ENCODE measurements at places on chromosomes 7 and 10.

- DNase-seq = no peak
Measured at GRCh38 chr7:35700865-35701264, 5.9 kb upstream of the HERPUD2 start.

- peak; percentile 54 for DNase-seq
Measured at GRCh38 chr10:72087392-72087968, 871 bp downstream of the SPOCK2 start.

DNA sequence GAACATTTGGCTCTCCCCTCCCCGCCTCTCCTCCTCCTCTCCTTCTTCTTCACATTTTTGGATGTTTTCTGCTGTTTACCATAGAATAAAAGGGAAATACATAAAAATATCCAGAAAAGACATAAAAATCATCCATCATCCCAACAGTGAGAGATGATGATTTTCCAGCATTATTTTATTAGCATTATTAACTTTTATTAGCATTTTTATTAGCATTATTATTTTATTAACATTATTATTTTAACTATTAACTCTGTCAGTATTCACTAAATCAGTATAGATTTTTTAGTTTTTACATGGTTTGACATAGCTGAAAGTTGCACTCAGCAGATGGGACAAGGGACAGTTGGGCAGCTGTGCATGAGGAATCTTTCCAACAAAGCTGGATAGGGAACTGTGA, 16.2 kb upstream of the SLC35B4 start:
- DNase-seq = no peak

DNA sequence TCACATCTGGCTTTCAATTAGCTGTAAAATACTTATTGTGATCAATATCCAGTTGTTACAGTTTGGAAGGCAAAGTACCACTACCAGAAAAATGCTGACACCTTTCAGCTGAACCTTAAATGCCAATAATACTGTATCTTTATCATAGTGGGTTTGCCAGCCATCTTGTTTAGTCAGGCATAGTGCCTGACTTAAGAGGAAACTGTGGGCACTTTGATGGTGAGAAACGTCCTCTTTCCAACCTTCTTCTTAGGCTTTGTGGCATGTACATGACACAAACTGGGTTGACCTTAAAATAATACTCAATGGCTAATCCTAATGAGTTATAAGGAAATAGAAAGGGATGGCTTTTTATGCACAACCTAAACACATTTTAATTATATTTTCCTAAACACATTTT, 52.3 kb upstream of the PRR15 start:
- no peak for DNase-seq

DNA sequence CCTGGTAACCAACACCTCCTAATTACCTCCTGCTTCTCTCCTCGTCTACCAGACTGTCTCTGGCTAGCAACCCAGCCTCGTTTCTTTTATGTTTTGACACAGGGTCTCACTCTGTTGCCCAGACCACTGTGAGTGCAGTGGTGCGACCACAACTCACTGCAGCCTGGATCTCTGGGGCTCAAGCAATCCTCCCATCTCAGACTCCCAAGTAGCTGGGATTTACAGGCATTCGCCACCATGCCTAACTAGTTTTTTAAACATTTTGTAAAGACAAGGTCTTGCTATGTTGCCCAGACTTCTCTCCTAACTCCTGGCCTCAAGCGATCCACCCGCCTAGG, 10.2 kb downstream of the TNRC18 start:
- no peak for DNase-seq

DNA sequence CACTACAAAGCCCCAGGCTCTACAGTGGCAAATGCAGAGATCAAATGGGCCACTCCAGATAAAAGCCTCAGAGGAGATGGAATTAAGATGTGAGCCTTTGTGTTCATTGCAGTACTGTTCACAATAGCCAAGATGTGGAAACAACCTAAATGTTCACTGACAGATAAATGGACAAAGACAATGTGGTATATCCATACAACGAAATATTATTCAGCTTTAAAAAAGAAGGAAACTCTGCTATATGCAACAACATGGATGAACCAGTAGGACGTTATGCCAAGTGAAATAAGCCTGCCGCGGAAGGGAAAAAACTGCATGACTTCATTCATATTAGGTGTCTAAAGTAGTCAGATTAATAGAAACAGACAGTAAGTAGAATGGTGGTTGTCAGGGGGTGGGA, 170.5 kb upstream of the TBX20 start:
- DNase-seq = no peak

GRCh38 chr10:7942859-7943258, 111.6 kb upstream of the GATA3 start:
- DNase-seq = no peak

DNA sequence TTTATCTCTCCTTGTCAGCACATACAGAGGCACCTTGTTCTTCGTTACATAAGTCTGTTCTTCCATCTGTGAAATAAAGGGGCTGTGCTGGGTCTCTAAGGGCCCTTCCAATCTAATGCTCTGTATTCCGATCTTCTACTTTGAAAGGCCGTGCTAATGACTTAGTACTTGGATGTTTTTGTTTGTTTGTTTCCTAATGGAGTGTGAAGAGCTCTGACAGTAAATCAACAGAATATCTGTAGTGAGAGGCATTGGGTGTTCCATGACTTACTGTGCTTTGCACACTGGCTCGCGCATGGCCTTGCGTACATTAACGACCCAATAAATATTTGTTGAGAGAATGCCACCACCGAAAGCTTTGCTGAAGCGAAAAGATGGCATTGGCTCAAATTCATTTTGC, 162.1 kb downstream of the CHN2 start:
- DNase-seq = no peak

- no peak for DNase-seq
Measured at GRCh38 chr7:155930061-155930460, 117.8 kb upstream of the SHH start.

GRCh38 chr7:1567049-1567771, 2.6 kb downstream of the PSMG3 start:
- no peak for DNase-seq

- no peak for DNase-seq
Measured at GRCh38 chr10:101208543-101208942, 20.7 kb downstream of the LBX1 start.

DNA sequence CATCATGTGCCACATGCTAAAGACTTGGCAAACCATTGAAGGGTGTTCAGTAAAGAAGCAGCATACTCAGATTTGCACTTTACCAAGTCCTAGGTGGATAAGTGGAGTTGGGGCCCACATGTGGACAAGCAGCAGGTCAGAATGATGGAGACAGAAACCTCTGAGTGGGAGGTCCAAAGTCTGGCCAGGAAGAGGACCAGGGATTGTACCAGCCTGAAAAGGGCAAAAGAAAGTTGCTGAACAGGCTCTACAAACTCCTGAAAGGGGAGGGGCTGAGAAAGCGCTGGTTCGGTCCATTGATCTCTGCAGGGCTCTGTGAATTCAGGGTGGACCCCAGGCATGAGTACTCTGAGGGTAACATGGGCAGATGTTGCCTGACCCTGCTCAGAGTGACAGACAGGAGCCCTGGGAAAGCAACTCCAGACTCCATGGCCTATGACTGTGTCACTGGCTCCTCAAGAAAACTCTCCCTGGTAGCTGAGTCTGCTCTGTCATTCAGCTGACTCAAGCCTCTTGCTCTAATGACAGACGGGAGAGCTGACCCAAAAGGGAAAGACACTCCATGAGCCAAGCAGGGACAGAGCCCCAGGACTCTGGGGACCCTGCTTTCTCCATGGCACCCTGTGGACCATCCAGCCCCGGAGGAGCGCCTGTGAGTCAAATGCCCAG, 68.5 kb downstream of the TBXAS1 start:
- DNase-seq = no peak

DNA sequence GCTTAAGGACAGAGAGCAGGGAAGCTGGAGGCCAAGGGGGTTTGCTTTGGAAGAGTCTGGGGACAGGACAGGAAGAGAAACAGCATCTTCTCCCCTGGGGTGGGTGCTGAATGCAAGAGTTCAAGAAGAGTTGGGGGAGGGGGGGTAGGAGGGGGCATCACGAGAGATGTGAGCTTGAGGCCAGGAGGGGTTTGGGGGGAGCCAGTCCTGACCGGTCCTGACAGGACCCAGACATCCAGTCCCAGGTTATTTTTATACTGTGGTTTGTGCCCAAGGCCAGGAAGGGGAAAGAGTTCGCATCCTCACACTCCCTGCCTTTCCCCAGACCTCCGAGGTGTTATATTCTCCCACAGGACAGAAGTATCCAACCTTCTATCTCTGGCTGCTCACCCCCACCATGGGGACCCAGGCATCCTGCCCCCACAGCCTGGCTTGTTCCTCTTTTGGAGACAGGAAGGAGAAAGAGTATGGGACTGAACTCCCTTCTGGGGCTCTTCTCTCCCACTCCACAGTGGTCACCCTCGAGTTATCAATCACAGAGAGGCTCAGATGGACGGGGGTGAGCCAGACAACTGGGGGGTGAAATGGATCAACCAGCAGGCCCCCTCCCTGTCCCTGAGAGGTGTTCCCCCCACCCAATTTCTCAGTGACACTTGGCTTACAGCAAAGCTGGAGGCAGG, 2.8 kb downstream of the TSC22D4 start:
- DNase-seq = no peak

DNA sequence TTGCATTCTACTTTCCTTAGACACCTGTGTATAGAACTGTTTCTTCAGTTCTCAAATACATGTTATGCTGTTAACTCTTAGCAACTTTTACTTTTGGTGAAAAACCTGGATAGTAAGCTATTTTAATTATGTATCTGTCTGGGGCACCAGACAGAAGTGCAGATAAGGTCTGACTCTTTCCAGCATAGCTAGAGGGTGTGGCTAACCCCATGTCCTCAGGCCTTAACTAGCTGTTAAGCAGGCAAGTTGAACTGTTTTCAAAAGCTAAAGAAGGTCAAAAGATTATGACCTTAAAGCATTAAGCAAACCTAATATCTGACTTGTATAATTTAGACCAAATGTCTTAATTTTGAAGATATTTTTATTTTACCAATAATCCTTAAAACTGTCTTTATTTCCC, 45.1 kb upstream of the INHBA start:
- no peak for DNase-seq

- no peak for DNase-seq
Measured at GRCh38 chr7:136293272-136293671, 316.1 kb upstream of the MTPN start.

DNA sequence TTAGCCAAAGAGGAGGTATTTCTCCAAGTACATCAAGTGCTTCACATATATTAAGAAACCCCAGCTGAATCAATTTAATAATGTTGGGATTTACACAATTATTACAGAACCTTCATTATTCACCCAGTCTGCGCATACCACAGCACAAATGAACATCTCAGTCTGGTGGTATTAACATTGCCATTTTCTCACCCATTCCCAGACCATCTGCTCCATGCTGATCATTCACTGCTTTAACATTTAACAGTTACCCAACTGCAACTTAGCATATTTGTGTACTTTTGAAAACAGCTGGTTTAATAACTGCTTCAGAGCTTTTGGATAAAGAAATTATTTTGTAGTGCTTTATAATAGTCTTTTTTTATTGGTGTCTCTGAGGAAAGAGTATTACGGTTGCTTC, 1072.1 kb downstream of the NXPH1 start:
- no peak for DNase-seq

GRCh38 chr7:129332254-129333035, 101.8 kb upstream of the STRIP2 start:
- DNase-seq = no peak

GRCh38 chr7:102439963-102440795, 6.8 kb downstream of the ORAI2 start:
- DNase-seq = no peak

DNA sequence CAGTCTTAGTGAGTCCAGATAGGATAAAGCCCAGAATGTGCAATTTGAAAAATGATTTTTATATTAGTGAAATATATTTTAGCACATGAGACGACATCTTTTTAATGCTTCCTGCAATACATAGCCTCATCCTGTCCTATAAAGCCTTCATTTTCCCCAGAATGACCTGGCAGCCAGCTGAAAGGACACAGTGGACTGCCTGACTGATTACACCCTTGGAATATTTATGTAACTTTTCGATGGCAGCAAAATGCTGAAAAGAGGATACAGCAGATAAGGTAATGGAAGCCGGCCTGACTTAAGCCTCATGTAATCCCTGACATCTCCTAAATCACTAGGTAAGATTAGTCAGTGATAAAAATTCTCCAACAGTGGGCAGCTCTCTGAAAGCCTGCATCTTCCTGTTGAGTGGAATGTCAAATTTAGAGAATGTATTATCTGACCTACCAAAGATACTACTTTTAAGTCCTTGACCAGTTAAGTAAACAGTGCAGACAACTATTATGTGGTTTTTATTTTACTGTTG, 210.7 kb upstream of the STEAP1 start:
- no peak for DNase-seq

- DNase-seq = no peak
Measured at GRCh38 chr7:132218876-132219275, 357.4 kb downstream of the PLXNA4 start.

GRCh38 chr7:144761493-144761892, 74.4 kb downstream of the TPK1 start:
- no peak for DNase-seq

GRCh38 chr7:151814400-151815009, 62.4 kb downstream of the PRKAG2 start:
- no peak for DNase-seq

- no peak for DNase-seq
Measured at GRCh38 chr10:57049096-57049495, 688.0 kb upstream of the ZWINT start.

DNA sequence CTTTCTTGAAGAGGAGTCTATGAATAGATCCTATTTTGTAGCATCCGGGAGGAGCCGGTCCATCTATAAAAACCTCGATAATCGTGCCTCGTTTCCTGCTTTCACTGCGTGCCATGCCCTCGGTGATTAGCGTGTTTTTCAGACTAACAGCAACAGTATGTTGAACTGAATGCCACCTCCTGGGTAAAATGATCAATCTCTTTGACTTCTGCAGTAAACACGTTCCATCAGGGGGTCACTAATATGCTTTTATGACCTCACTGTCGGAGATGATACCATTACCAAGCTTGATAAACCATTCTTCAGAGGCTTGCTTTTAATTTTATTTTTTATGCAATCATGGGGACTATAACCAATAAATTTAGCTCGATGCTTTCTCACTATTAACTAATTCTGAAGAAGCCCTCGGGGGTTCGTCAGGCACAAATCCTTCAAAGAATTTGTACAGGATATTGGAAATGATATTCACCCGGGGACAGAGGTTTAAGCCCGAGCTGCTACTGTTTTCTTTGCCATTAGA, 228.3 kb downstream of the ADARB2 start:
- DNase-seq = no peak

Measured in CD4-positive, alpha-beta memory T cell (primary cell).